ENCODE measurements at places on chromosomes 5 and 9.
A peak's percentile ranks its signal among the peaks of the same experiment; 100 is the strongest.

GRCh38 chr5:88888848-88889188 lies 5.8 kb upstream of the MEF2C start:
- peak overlapping the region; percentile 79 for H3K27ac ChIP-seq
- H3K36me3 ChIP-seq = no peaks in the 10 kb centered on the region
- no peaks in the 10 kb centered on the region for H3K27me3 ChIP-seq

- H3K27me3 ChIP-seq = no peaks in the 10 kb centered on the region
- DNase-seq = no peak
- H3K27ac ChIP-seq = no peak overlapping the region
- no peak overlapping the region for H3K4me3 ChIP-seq
- no peaks in the 10 kb centered on the region for H3K4me1 ChIP-seq
Measured at GRCh38 chr5:96537386-96537785, 104.3 kb upstream of the PCSK1 start.

DNA sequence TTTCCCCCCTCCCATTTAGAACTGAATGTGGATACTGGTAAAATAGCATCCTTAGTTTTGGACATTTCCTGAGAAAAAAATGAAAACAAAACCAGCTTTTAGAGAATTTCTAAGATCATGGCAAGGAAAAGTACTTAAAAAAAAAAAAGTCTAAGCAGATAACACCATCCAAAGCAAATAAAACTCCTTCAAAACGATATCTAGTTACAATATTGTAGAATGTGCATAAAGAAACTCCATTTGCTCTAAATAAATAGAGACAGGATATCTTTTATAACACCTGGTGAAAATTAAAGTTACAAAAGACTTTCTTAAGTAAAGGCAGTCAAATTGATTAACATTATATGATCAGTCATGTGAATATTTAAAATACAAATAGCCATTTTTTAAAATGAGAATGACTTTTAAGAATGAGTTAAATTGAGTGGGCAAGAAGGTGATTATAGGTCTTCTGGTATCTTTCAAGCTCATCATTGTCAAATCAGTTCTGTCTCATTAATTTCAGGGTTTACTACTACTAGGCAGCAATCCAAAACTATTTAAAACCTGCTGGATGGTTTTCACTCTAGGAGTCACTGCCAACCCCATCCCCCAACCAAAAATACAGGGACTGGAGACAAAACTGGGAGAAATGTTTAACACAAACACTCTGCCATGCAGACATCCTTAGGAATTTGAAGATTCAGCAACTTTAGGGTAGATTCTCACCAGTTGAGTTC lies 382.6 kb downstream of the ADGRV1 start:
- H3K27me3 ChIP-seq = no peaks in the 10 kb centered on the region
- H3K4me3 ChIP-seq = no peak overlapping the region
- H3K36me3 ChIP-seq = no peaks in the 10 kb centered on the region
- H3K27ac ChIP-seq = no peak overlapping the region
- DNase-seq = no peak

DNA sequence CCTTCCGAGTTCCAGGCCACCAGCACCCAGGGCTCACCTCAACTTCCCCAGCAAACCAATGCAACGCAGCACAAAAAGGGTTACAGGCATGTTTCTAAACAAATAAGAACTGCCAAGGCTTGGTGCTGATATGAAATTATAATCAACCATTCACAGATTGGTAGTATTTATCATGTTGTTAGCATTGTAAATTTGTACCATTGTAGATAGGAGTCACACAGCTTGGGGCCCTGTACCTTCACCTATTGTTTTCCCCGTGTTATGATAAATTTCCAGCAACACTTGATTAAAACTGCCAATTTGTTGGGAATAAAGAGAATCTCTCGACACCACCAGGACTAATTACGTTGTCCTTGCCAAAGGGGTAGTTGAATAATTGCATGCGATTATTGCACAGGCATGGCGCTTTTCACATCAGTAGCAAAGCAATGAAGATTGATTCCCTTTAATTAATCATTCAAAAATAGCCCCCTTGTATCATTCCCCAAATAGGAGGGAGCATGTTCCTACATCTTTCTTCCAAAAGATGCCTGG lies 454.1 kb downstream of the ZNF608 start:
- H3K36me3 ChIP-seq = no peaks in the 10 kb centered on the region
- H3K27ac ChIP-seq = no peak overlapping the region
- DNase-seq = no peak
- H3K4me3 ChIP-seq = no peak overlapping the region

- H3K36me3 ChIP-seq = no peaks in the 10 kb centered on the region
- no peak overlapping the region for H3K4me3 ChIP-seq
- no peaks in the 10 kb centered on the region for H3K4me1 ChIP-seq
- DNase-seq = no peak
- no peak overlapping the region for H3K27ac ChIP-seq
Measured at GRCh38 chr9:70883056-70883455, 238.4 kb downstream of the TRPM3 start.

- H3K4me3 ChIP-seq = no peak overlapping the region
- H3K36me3 ChIP-seq = no peaks in the 10 kb centered on the region
- no peaks in the 10 kb centered on the region for H3K27me3 ChIP-seq
- H3K27ac ChIP-seq = no peak overlapping the region
Measured at GRCh38 chr9:131478421-131478868, 24.3 kb upstream of the POMT1 start.

DNA sequence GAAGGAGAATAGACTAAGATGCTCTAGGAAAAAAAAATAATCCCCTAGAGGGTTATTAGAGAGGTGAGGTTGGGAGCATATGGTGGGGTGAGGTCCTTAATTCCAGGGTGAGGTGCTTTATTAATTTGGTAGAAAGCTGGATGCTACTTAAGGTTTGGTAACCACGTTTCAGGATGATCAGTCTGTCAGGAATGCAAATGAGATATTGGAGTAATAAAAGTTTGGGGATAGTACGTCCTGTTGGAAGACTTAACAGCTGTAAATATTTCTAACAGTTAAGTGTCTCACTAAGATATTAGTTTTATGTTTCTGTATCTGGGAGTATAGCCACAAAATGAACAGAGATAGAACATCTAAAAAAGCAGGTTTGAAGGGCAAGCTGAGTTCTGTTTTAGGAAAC lies 578.9 kb downstream of the CETN3 start:
- no peak overlapping the region for H3K4me3 ChIP-seq
- no peaks in the 10 kb centered on the region for H3K27me3 ChIP-seq
- H3K27ac ChIP-seq = no peak overlapping the region
- DNase-seq = no peak
- H3K36me3 ChIP-seq = no peaks in the 10 kb centered on the region

GRCh38 chr5:36870399-36871040 lies 6.0 kb upstream of the NIPBL start:
- H3K27ac ChIP-seq = no peak overlapping the region
- H3K27me3 ChIP-seq = no peaks in the 10 kb centered on the region
- no peaks in the 10 kb centered on the region for H3K36me3 ChIP-seq
- DNase-seq = no peak

- DNase-seq = no peak
- H3K36me3 ChIP-seq = no peaks in the 10 kb centered on the region
- H3K27me3 ChIP-seq = no peaks in the 10 kb centered on the region
- H3K27ac ChIP-seq = no peak overlapping the region
- H3K4me1 ChIP-seq = peaks cover 18% of the 10 kb centered on the region
Measured at GRCh38 chr5:179223961-179224360, 121.3 kb downstream of the ADAMTS2 start.

DNA sequence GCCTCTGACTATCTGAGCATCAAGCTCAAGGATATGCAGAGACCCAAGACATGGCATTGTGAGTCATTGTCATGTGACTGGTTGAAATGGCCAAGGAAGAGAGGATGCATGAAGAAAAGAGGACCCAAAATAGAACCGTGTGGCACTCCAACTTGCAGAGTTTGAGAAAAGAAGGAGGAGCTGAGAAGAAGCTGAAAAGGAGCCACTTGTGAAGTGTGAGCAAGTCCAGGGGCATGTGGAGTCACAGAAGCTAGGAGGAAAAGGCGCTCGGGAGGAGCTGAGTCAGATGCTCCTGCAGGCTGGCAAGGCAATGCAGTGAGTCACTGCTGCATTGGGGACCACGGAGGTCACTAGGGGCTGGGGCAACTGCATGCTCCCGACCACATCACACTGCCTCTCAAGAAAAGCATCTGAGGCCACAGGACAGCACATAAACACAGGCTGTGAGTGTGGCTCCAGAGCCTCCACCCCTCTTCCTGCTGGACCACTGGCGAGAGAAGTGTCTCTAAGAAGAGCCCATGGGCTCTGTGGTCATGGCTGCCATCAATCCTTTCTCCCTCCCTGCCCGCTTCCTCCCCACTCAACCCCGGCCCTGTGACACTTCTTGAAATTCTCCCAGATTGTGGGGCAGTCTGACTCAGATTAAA lies 197.6 kb downstream of the DRD1 start:
- H3K4me3 ChIP-seq = no peak overlapping the region
- no peaks in the 10 kb centered on the region for H3K36me3 ChIP-seq
- peak; percentile 87 for DNase-seq
- no peaks in the 10 kb centered on the region for H3K27me3 ChIP-seq
- H3K4me1 ChIP-seq = peaks cover 9% of the 10 kb centered on the region

DNA sequence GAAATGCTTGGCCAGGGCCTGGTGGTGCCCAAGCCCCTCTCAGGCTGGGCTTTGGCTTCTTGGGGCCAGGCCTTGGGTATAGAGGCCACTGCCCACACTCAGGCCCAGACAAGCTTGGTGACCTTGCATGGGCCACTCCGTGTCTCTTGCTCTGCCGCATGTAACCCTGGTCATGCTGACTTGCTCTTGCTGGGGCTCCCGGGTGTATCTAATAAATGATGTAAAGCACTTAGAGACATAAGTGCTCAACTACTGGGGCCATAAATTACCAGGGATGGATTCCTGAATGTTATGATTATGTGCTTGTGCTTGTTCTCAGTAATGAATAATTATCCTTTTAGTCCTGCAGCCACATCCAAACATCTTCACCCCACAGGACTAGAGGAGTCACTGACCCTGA lies 54.0 kb downstream of the C5orf15 start:
- H3K4me3 ChIP-seq = no peak overlapping the region
- no peak for DNase-seq
- H3K27me3 ChIP-seq = no peaks in the 10 kb centered on the region

DNA sequence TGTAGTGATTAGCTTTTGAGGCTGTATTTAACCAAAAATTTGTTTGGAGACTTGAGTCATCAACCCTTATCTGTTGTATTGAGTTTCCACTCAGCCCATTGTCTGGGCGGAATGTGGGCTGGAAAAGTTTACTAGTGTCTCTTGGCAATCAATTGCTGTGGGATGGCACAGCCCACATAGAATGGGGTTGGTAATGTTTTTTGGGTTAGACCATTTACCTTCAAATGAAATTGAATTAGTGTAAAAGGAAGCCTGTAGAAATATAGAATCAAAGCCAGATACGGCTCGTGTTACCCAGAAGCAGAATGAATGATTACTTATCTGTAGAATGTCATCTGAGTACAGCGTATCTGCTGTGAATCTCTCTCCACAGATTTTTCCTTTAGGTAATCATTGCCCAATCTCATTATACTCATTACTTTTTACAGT lies 142.9 kb downstream of the AOPEP start:
- H3K27ac ChIP-seq = peak overlapping the region; percentile 89
- peaks cover 80% of the 10 kb centered on the region for H3K4me1 ChIP-seq
- H3K27me3 ChIP-seq = no peaks in the 10 kb centered on the region
- H3K4me3 ChIP-seq = no peak overlapping the region

DNA sequence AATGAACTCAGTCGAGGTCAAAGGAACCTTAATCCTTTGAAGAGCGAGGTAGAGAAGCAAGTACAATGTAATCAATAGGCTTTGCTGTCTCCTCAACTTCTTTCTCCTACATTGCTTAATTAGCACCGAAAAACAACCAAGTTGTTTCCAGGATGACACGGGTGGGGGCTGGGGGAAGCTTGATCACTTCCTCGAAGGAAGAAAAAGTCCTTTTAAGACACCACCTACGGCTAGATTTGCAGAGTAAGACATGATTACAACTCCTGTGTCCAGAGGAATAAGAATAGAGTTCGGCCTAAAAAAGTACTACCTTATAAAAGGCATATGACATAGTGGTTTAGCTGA lies 811 bp upstream of the ARRDC3 start:
- peaks cover 10% of the 10 kb centered on the region for H3K4me1 ChIP-seq
- H3K4me3 ChIP-seq = peak overlapping the region; percentile 83
- H3K36me3 ChIP-seq = no peaks in the 10 kb centered on the region
- no peak for DNase-seq

- H3K4me1 ChIP-seq = peaks cover 57% of the 10 kb centered on the region
- H3K27me3 ChIP-seq = no peaks in the 10 kb centered on the region
- no peak overlapping the region for H3K4me3 ChIP-seq
- H3K36me3 ChIP-seq = no peaks in the 10 kb centered on the region
- H3K27ac ChIP-seq = peak overlapping the region; percentile 33
Measured at GRCh38 chr9:703392-703791, 138.1 kb upstream of the DMRT1 start.

GRCh38 chr5:2569774-2570542 lies 181.5 kb downstream of the IRX2 start:
- peak; percentile 77 for DNase-seq
- no peaks in the 10 kb centered on the region for H3K4me1 ChIP-seq
- no peaks in the 10 kb centered on the region for H3K36me3 ChIP-seq
- no peaks in the 10 kb centered on the region for H3K27me3 ChIP-seq
- H3K4me3 ChIP-seq = no peak overlapping the region
- H3K27ac ChIP-seq = no peak overlapping the region

DNA sequence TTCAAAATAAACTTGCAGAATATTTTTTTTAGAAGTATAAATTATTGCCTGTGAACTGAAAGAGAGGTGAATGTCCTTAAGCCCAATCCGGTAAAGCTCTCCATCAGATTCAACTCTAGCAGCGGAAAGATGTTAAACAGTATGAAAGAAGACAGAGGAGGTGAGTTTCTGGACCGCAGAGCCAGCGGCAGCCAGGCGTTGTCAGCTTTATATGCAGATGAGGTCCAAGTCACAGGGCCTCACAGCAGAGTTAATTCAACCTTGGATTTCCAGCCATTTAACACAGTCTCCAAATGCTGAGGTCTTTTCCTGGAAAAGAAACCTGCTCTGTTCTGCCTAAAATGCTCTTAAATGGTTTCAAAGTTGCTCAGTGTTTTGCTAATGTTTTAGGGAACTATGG lies 75.5 kb downstream of the OTULIN start:
- H3K4me1 ChIP-seq = no peaks in the 10 kb centered on the region
- no peaks in the 10 kb centered on the region for H3K27me3 ChIP-seq
- H3K4me3 ChIP-seq = no peak overlapping the region
- no peak overlapping the region for H3K27ac ChIP-seq
- no peak for DNase-seq
- peaks cover 5% of the 10 kb centered on the region for H3K36me3 ChIP-seq

GRCh38 chr9:109399258-109399767 lies 78.5 kb upstream of the EPB41L4B start:
- DNase-seq = no peak
- no peak overlapping the region for H3K4me3 ChIP-seq
- no peaks in the 10 kb centered on the region for H3K4me1 ChIP-seq
- H3K36me3 ChIP-seq = no peaks in the 10 kb centered on the region

GRCh38 chr5:102231693-102232619 lies 64.1 kb downstream of the SLCO4C1 start:
- no peak overlapping the region for H3K4me3 ChIP-seq
- no peak overlapping the region for H3K27ac ChIP-seq
- no peak for DNase-seq
- H3K36me3 ChIP-seq = no peaks in the 10 kb centered on the region

DNA sequence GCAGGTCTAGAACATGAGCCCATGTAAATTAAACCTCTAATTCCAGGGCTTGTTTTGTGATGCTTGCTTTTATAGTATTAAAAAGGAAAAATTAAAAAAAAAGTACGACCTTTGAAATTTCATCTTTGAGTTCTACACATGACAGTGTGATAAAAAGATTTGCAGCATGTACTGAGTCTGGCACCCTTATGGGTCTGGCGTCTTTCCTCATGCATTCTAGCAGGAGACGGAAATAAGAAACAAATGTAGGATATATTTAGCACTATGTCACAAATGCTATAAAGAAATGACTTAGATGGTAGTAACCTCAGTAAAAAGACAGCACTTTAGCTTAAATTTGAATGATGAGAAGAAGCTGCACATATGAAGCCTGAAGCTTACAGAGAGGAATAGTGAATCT lies 1474.3 kb upstream of the CDH6 start:
- H3K36me3 ChIP-seq = no peaks in the 10 kb centered on the region
- DNase-seq = no peak
- H3K27me3 ChIP-seq = no peaks in the 10 kb centered on the region
- no peaks in the 10 kb centered on the region for H3K4me1 ChIP-seq

Data from vagina (tissue), 2 donors.